AG08395 (cell line): ENCODE measurements at places on chromosomes 1 and 21.
A peak's percentile ranks its signal among the peaks of the same experiment; 100 is the strongest.

DNA sequence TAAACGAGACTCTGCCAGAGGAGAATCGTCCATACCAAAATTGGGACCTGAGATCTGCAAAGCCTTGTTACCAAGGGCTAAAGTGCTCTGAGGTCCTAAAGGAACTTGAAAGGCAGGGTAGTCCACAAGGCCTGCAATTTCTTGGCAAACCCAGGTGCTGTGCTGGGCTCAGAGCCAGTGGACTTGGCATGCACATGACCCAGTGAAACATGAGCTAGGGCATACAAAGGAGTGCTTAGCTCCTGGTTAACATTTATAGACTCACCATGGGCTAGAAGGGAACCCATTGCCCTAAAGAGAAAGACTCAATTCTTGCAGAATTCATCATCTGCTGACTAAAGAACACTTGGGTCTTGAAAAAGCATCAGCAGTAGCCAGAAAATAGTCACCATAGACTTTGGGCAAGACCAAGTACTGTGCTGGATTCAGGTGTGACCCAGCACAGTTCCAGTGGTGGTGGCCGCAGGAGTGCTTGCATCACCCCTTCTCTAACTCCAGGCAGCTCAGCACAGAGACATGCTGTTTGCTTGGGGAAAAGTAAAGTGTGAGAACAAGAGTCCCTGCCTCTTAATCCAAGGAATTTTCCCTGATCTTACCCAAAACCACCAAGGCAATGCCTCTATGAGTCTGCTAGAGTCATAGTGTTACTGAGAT is 1069.4 kb upstream of the ADGRL2 start:
- no peak for DNase-seq

DNA sequence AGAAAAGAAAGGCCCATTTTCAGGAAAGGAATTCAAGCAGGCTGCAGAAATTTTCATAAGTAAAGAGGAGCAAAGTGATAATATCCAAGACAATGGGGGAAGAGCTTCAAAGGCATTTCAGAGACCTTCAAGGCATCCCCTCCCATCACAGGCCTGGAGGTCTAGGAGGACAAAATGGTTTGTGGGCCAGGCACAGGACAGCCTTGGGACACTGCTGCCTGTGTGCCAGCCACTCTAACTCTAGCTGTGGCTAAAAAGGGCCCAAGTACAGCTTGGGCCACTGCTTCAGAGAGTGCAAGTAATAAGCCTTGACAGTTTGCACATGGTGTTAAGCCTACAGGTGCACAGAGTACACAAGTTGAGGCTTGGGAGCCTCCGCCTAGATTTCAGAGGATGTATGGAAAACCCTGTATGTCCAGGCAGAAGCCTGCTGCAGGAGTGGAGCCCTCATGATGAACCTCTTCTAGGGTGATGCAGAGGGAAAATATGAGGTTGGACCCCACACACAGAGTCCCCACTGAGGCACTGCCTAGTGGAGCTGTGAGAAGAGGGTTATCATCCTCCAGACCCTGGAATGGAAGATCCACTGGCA is 51.8 kb upstream of the ZSWIM5 start:
- no peak for DNase-seq

GRCh38 chr1:241101622-241102021 is 255.4 kb downstream of the RGS7 start:
- DNase-seq, result no peak

- no peak for DNase-seq
Observed at GRCh38 chr1:3336641-3337630, 117.5 kb upstream of the ARHGEF16 start.

DNA sequence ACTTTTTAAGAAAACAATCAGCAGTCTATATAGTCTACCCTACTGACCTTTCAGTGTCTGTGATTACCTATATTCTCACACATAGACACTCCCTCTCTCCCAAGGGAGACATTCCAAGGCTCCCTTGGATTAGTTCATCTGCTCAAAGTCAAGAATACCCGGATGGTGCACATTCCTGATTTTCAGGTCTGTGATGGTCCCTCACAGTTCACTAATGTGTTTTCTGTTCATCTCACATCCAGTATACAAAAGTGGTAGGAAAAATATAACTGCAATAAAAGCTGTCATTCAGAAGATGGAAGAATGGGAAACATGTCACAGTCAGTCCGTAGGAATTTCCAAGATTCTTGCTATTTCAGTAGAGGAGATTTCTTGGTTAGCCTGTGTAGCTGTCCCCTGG is 224.1 kb upstream of the CACYBP start:
- DNase-seq, result no peak

DNA sequence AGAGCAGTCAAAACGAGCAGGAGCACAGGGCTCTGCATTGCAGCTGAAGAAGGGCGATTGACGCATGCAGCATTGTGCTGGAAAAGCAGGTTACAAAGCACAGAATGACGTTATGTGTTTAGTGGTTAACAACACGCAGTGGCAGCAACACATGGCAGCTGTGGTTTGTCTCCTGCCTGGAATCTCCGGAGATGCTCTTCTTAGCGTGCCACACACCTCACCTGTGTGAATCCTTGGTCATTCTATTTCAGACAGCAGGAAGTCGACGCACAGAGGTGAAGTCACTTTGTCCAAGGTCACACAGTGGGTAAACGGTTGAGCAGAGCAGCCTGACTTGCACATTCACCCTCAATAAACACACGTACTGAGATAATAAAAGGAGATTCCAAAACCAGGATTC is 14.7 kb downstream of the OBSCN start:
- DNase-seq, result no peak

DNA sequence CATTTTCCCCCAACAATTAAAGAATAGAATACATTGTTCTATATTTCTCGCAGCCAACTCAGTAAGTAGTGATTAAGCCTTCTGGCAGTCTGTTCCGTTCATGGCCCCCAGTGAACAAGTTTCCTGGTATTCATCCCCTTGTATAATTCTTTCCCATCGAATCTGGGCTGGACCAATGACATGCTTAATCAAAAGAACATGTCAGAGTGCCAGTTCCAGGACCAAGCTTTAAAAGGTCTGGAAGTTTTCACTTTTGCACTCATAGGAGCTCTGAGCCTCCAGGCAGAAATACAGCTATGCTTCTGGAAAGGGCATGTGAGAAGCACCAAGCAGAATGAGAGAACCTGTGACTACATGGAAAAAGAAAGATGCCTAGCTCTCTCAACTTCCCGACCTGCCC is 22.5 kb upstream of the DPYD start:
- DNase-seq, result peak; percentile 85

GRCh38 chr1:201941420-201942128 is 4.8 kb downstream of the LMOD1 start:
- DNase-seq, result no peak

DNA sequence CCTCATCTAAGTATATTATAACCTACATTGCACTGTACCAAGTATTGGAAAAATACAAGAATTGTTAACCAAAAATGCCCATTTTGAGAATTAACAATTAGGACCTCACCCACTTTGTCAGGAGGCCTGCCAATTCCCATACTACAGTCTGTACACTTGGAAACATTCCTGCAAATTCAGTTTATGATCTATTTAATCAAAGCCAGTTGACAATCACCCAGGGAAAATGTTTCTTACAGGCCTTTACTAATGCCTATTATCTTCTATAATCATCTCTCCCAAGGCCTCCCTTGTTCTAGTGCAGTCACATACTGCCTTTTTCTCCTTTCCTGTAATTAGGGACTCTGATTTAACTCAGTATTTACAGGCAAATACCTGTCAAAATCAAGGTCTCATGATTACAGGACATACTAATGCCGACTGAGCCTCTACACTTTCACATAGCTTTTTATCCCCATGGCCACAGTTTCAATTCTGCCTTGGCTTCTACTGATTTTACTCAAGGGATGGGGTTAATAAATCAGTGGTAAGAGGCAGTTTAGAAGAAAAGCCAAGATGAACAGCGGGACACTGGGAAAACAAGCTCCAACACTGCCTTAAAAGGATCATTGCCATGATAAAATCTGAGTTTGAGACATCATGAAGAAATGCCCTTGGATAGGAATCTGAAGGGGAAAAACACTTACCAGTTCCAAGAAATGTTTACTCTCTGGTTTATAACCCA is 338.7 kb downstream of the VAV3 start:
- peak; percentile 13 for DNase-seq

DNA sequence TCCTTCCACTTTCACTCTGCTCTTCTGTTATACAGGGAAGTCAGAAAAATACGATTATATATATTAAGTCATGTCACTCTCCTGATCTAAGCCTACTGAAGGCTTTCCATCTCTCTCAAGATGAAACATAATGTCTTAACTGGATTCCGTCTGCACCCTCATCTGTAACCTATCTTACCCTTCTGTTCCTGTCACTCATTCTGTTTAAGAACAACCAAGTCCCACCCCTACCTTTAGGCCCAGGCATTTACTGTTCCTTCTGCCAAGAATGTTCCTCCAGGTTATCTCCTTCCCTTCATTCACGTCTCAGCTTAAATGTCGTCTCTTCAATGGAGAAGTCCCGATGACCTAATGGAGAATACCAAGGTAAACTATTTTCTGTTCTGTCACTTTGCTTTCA is 1802.4 kb downstream of the MRPL39 start:
- no peak for DNase-seq

DNA sequence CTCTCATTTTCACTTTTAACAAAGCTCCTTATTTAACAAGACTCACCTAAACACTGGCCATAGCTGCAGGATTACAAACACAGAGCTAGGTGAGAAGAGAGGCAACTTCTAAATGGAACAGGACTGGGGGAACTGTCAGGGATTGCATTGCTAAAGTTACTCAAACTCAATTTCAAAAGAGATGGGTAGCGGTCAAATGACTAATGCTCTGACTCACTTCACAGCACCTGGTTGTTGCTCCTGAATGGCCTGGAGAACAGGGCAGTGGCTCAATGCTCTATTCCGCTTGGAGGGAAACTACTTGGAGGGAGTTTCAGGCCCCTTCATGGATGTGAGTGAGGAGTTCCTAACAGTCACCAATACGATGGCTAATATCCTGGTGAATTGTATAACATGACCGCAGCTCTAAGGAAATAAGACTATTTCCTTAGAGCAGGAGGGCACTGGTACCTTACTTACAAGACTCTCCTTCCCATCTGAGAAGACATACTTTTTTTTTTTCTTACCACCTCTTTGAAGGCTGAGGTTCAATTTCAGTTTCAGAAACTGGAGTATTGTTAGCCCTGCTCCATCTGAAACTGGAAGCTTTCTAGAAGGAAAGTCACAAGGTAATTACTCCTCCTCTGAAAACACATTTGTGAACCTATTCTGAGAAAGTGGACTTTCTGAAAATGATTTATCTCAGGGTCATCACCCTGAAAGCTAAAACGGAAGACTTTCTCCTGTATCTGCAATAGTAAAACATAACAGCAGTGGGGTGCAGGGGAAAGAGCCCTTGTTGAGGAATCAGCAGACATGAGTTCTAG is 9.5 kb downstream of the DPT start:
- no peak for DNase-seq
